ENCODE measurements at places on chromosomes 12 and 14.

GRCh38 chr14:100102156-100102785 lies 37.0 kb downstream of the EVL start:
- no peak for DNase-seq

GRCh38 chr14:90697132-90697531 lies 119.1 kb downstream of the TTC7B start:
- no peak for DNase-seq

DNA sequence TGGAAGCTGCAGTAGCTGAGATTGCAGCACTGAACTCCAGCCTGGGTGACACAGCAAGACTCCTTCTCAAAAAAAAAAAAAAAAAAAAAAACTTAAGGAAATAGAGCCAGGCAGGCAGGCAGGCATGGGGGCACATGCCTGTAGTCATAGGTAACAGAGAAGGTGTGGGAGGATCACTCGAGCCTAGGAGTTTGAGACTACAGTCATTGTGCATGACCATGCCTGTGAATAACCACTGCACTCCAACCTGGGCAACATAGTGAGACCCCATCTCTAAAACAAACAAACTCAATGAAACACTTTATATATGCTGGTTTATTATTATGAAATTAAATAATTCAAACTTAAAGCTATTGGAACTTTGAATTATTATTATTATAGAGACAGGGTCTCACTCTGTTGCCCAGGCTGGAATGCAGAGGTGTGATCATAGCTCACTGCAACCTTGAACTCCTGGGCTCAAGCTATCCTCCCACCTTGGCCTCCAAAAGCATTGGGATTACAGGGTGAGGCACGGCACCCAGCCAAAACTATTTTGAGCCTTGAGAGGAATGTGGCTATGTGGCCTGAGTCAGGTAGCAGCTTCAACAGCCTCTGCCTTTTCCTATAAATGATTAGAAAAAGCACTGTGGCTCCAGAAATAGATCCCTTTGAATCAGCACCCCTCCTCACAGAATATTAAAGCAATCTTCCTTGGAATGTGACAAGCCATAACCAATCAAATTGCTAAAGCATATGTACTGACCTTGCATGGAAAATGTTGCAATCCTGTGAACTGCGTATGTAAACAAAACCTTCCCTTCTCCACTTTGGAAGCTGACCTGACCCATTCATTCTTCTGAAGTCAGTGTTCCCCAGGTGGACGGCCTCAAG lies 34.7 kb upstream of the YY1 start:
- DNase-seq = no peak

GRCh38 chr12:64034901-64035576 lies 187.1 kb downstream of the KICS2 start:
- DNase-seq = no peak

- no peak for DNase-seq
These were observed 18.5 kb upstream of the ALDH2 start for GRCh38 chr12:111748151-111748672.

Data from NCI-H187 (cell line).